Aorta (tissue), 5 donors: ENCODE measurements at places on chromosomes 2 and 18. TPM values are rescaled to one million over a fixed set of nuclear protein-coding genes. Genes with fewer than 3 reads are reported as not detected.

Gene FER1L5
- 0.42 TPM for total RNA-seq

Gene VIL1
- total RNA-seq = not detected

Gene KCNG2
- total RNA-seq = 1.1 TPM

Gene CABLES1
- total RNA-seq = 9.9 TPM

Gene SCN7A
- 3.6 TPM for total RNA-seq

Gene EPB41L3
- 116 TPM for total RNA-seq

Gene HOXD12
- total RNA-seq = not detected

Gene KCNF1
- total RNA-seq = not detected

Gene TCF23
- total RNA-seq = 1.1 TPM

Gene ZNF804A
- total RNA-seq = 0.23 TPM

Gene SP140
- total RNA-seq = 2.7 TPM

Gene FAHD2B
- 14.6 TPM for total RNA-seq

Gene SIX3
- total RNA-seq = not detected

Gene CDH19
- 9.6 TPM for total RNA-seq

Gene HDAC4
- total RNA-seq = 50.7 TPM

Gene ABCG8
- total RNA-seq = not detected

Gene EHBP1
- 70.9 TPM for total RNA-seq

Gene MLPH
- 10.1 TPM for total RNA-seq

Gene LCT
- not detected for total RNA-seq

Gene TUBA3E
- total RNA-seq = not detected

Gene RESP18
- total RNA-seq = not detected

Gene EVX2
- not detected for total RNA-seq

Gene LYG2
- total RNA-seq = not detected

Gene IL37
- total RNA-seq = not detected

Gene MBD1
- 62.1 TPM for total RNA-seq

Gene GCKR
- total RNA-seq = 0.69 TPM

Gene CACNB4
- 5.0 TPM for total RNA-seq

Gene CHPF
- 81.2 TPM for total RNA-seq

Gene BCL2
- 25.4 TPM for total RNA-seq

Gene MDH1B
- 0.29 TPM for total RNA-seq

Gene CCDC121
- total RNA-seq = 2.2 TPM

Gene LHCGR
- total RNA-seq = not detected

Gene FAP
- total RNA-seq = 65.8 TPM

Gene CHAC2
- total RNA-seq = 1.3 TPM

Gene PSMA8
- not detected for total RNA-seq

Gene MERTK
- 61.3 TPM for total RNA-seq

Gene SCYGR4
- not detected for total RNA-seq

Gene CROCC2
- total RNA-seq = 0.45 TPM

Gene THOC1
- total RNA-seq = 36.6 TPM
